ENCODE measurements at places on chromosomes 11 and 22. TPM values are rescaled to one million over a fixed set of nuclear protein-coding genes. Genes with fewer than 3 reads are reported as not detected.

DNA sequence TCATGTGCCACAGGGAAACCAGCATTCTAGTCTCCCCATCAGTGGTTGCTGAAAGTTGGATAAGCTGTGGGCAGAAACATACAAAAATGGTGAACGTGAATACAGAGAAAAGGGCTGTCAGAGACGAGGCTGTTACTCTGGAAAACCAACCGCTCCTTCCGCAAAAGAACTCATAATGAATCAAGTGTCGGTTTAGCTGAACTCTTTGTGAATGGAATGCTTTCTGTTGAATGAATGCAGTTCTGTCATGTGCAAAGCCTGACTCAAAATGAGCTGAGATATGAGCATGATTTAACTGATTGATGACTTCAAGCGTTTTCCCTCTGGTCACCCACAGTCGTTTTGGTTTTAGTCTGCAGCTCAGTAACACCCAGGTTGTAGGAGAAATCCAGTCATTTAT, 298.3 kb downstream of the ETS1 start:
- H3K27ac ChIP-seq = no peak overlapping the region
- H3K27me3 ChIP-seq = no peaks in the 10 kb centered on the region
- H3K36me3 ChIP-seq = no peaks in the 10 kb centered on the region
- no peak for DNase-seq
- peaks cover 21% of the 10 kb centered on the region for H3K4me1 ChIP-seq

Gene OR5B21
- total RNA-seq = not detected

Gene GNAZ
- total RNA-seq = 72.3 TPM

GRCh38 chr11:7609521-7609920, 63.8 kb downstream of the CYB5R2 start:
- DNase-seq = no peak
- H3K4me1 ChIP-seq = peaks cover 8% of the 10 kb centered on the region
- H3K27ac ChIP-seq = no peak overlapping the region
- no peaks in the 10 kb centered on the region for H3K36me3 ChIP-seq
- no peaks in the 10 kb centered on the region for H3K27me3 ChIP-seq
- H3K4me3 ChIP-seq = no peak overlapping the region

Gene OR52I1
- total RNA-seq = not detected

Gene SPCS2
- 24.1 TPM for total RNA-seq

Gene HBE1
- not detected for total RNA-seq

Gene RIN1
- total RNA-seq = 6.6 TPM

Gene PCNX3
- total RNA-seq = 23.3 TPM

DNA sequence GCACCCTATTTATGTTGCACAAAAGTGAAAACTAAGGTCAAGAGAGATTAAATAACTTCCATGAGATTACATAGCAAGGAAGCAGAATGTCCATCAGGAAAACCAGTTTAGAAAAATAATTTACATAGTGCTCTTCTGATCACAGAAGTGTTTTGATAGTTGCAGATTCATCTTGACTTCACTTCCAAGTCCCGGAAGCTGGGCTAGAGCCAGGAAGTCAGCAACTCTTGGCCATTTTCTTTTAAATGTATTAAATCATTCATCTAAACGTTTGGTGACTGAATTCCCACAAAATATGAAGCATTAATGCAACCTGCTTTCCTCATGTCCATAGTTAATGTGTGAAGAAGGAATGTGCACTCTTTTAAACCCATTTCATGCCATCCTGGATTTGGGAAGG, 29.7 kb downstream of the APLP2 start:
- no peaks in the 10 kb centered on the region for H3K36me3 ChIP-seq
- H3K4me1 ChIP-seq = peaks cover 80% of the 10 kb centered on the region
- no peak overlapping the region for H3K27ac ChIP-seq
- no peak for DNase-seq

DNA sequence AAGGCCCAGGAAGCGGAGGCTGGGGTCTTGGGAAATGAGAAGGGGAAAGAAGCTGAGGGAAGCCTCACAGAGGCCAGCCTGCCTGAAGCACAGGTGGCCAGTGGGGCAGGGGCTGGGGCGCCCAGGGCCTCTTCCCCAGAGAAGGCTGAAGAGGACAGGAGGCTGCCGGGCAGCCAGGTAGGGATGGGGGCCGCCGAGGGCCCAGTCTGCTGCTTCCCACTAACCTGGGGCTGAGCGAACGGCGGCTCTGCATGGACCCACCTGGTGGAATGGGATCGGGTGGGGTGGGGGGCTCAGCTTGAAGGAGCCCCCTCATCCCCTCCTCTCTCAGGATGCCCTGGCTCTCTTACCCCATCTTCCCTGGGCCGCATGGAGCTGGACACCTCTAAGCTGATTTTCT, 7.7 kb downstream of the EHBP1L1 start:
- H3K4me3 ChIP-seq = no peak overlapping the region
- peak overlapping the region; percentile 58 for H3K27ac ChIP-seq
- DNase-seq = no peak
- peaks cover 47% of the 10 kb centered on the region for H3K36me3 ChIP-seq

- no peaks in the 10 kb centered on the region for H3K36me3 ChIP-seq
- no peak overlapping the region for H3K4me3 ChIP-seq
- no peaks in the 10 kb centered on the region for H3K27me3 ChIP-seq
- no peak for DNase-seq
Observed at GRCh38 chr11:133872160-133872559, 26.8 kb upstream of the SPATA19 start.

Gene SHANK3
- total RNA-seq = 7.0 TPM

Gene PDGFB
- total RNA-seq = 12.3 TPM
